ENCODE measurements at places on chromosomes 5 and 9.

DNA sequence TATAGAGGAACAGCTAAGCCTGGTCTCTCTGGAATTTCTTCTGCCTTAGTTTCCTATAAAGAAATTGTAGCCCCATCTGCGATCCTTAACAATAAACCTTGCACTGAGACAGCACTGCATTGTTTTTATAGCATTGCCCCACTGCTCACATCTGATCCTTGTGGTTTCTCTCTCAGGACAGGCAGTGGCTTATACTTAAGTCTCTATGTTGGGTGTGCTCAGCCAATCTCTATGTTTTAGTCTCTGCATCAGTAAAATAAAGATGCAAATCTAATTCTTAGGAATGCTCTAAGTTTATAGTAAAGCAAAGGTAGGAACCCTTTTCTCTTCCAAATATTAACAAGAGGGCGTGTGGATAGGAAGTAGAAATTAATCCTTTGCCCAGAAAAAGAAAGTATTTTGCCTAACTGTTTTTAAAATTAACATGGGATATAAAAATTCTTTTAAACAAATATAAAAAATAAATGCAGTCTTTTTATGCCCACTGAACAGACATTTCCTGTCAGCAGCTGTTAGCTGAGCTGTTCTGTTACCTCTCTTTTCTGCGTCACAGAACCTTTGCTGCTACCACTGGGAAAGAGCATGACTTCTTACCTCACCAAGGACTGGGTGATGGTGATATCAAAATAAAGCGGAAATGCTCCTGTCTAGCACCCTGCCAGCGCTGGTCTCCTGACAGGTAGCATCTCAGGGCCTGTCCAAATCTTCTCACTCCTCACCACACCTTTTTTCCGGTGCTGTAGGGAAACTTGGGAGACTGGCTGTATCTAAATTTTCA, 29.5 kb downstream of the MRPS27 start:
- no peak for DNase-seq

DNA sequence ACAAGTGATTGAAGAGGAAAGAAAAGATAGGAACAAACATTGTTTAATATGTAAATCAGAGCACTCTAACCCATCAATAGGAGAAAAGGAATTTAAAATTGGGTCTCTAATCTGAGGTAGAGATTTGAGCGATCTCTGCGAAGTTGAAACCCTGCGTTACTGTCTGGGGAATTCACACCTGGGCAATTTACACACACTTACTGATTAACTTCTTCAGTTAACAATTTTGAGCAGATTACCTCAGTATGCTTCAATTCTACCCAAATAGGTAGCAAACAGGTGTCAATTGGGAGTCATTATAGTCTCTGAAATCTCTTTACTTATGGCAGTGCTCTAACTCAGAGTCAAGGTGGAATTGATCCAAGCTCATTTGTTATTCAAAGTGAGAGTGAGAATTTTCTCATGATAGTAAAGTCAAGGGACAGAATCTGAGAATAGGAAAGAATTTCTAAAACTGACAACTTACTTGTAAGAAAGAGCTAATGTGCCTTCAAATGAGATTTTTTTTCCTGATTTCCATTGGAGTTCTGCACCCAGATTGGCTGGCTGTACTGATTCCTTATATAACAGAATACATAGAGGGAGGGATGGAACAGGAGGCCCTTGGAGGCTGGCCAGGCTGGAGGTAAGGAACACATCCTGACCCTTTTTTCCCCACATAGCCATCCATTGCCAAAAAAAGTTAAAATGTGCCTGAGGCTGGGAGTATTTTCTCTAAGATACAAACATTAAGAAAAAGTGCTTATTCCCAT, 27.1 kb upstream of the IFNA14 start:
- no peak for DNase-seq

DNA sequence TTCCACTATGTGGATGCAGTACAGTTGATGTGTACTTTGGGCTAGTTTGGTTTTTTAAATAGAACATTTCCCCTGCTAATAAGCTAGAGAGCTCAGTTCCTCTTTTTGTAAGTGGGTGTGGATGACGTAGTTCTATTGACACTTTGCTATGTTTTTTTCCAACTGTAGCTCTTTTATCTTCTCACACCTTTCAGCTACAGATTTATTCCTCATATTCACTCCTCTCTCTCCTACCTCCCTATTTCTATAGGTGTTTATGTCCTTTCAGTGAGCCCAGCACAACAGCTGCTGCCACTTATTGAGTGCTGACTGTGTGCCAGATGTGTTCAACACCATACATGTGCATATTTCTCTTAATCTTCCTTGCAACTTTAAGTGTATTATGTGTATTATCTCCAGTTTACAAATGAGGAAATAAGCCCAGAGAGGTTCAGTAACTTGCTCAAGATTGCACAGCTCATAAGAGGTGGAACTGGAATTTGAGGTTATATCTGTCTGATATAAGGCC, 215.7 kb downstream of the SEMA6A start:
- DNase-seq, result no peak

- no peak for DNase-seq
Measured at GRCh38 chr9:115393976-115394775, 276.2 kb upstream of the TNC start.

DNA sequence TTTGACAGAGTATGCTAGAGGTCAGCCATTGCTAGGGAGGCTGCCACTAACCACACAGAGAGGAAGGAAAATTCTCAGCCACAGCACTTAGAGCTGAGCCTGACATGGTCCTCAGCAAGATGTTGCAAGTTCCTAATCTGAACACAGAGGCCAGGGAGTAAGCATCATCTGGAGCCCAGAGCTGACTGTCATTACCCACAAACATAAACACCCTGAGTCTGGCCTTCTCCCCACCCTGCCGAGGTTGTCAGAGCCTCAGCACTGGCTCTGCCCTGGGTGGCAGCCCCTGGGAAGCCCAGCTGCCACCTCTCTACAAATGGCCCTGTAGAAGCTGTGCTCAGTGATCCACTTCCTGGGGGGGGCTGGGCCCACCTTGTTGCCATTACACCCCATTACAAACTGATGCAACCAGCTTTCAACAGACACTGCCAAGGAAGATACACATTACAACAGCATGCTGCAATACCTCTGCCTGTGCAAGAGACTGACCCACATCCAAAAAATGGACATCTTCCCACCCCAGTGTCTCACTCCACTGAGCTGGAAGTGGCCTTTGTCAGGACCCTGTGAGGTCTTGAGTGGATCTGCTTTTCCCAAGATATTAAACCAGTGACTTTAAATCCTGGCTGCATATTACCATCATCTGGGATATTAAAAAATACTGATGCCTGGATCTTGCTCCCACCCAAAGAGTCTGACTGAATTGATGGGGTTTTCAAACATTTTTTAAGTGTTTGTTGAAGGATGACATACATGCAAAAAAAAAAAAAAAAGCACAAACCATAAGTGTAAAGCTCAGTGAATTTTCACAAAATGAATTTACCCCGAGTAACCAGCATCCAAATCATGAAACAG, 33.0 kb downstream of the IRF1 start:
- DNase-seq, result no peak

DNA sequence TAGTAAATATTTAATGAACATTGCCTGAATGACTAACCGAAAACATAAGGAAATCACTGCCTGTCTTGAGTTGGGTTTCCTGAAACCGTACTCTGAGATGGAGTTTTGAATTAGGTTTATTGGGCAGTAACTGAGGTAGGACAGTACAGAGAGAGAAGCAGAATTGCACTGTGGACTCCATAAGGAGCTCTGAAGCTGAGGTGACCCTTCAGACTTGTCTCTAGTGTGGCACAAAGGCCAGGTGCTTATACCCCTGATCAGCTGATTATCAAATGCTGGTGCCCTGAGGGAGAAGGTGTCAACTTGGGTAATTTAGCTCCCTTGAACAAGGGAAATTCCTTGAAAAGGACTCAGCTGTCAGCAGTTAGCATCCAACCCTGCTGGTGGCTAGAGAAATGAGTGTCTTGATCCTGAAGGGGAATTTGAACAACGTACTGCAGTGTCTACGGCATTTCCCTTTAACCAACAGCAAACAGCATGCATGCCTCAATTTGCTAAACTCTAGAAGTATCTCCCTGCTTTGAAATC, 135.0 kb upstream of the SMARCA2 start:
- no peak for DNase-seq

- no peak for DNase-seq
Measured at GRCh38 chr5:119287547-119288111, 68.2 kb upstream of the TNFAIP8 start.

- no peak for DNase-seq
Measured at GRCh38 chr5:80119372-80119771, 84.2 kb downstream of the THBS4 start.

- peak; percentile 6 for DNase-seq
Measured at GRCh38 chr5:127229185-127229889, 61.3 kb upstream of the MEGF10 start.

- no peak for DNase-seq
Measured at GRCh38 chr9:129500863-129501770, 119.8 kb downstream of the C9orf50 start.

DNA sequence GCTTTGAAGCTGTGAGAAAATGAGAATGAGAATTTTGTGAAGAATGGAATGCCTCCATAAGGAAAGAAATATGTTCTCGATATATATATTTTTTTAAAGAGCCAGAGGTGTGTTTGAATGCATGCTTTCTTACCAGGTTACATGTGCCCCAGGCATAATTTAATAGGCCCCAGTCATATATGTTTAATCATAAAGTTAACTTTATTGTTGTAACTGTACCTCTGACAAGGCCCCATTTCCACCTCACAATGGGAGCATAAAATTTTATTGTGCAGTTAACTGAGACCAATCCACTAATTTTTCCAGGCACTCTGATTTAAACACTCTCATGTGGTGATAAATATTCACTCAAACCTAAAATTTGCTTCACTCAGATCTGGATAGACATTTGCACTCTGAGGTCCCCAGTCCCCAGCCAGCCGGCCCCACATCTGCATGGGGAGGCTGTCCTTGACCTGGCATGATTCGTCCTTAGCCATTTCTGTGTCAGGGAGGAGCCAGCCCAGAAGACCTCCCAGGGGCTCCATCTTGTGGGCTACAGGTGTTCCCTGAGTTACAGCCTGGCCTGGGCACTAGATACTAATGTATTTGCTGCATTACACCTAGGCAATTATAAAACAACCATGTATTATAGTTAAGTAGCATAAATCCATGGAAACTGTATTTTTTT, 245.8 kb downstream of the MTRR start:
- DNase-seq, result no peak

- no peak for DNase-seq
Measured at GRCh38 chr5:89388872-89389271, 505.9 kb upstream of the MEF2C start.

- no peak for DNase-seq
Measured at GRCh38 chr9:93112116-93112863, 16.3 kb downstream of the CARD19 start.

- no peak for DNase-seq
Measured at GRCh38 chr9:136740069-136740468, 2.7 kb downstream of the LCN10 start.

DNA sequence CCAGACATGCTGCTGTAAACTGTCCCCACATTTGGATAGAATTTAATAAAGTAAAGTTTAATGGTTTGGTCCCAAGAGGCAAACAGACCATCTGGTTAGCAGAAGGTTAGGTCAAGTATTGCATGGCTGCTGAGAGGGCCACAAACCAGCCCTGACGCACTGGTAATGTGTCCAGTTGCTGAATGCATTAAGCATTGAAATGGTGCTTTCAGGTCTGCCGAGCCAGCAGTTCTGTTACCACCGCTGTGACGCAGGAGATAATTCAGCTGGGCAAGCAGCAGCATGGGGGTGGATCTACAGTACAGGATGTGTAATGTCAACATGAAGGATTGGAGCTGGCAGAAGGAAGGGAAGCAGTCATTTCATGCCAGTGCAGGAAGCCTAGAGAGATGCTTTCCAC, 16.0 kb downstream of the ZNF462 start:
- no peak for DNase-seq

GRCh38 chr9:27118916-27119315, 9.9 kb downstream of the TEK start:
- no peak for DNase-seq

GRCh38 chr9:29199975-29200374, 1626.7 kb upstream of the C9orf72 start:
- no peak for DNase-seq

DNA sequence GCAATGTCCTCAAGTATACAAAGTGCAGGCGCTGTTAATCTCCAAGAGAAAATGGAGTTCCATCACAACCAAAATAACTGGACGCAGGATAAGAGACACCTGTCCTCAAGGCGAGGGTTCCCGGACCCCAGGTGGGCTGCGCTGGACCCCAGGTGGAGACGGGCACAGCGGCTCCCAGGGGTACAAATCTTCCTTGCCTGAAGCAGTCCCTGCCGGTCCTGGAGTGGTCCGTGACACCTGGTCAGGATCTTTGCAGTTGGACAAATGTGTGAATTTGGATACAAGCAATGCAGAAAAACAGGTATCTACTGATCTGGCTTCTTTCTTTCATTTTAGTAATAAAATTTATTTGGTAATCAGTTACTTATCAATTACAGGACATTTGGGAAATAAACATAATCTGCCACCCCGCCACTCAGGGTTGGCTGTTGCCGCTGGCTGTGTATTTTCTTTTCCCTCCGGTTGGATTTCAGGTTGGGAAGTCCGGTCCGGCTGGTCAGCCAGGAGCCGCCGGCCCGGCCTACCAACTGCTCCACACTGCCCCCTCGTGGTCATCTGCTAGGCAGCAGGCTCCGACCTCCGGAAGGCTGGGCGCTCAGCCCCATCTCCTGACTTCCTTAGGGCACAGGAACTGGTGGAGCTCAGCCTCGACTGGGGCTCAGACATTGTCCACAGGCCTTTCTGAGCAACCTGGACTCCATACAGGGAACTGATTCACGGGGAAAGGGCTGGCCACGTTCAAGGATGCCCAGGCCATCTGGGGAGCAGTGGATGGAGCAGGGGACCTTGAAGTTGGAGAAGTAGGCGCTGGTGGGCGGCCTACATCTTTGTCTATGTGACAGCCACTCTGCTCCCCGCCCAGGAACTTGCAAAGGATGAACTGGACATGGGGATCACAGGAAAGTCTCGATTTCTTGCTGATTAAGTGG, 43.4 kb downstream of the NXNL2 start:
- DNase-seq, result peak; percentile 50

DNA sequence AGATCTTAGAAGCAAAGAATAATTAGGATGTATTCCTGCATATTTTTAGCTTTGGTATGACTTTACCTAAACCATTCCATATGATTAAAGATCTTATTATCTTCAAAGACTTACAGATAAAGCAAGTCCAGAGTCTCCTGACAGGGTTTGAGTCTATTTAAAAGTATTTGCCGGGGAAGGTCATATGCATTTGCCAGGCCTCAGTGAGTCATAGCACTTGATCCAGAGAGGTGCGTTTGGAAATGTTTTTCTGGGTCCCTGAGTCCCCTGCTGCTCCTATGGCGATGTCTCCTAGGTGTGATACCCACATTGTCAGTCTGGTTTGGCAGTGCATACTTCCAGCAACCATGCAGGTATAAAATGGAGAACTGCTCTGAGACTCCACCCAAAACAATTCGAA, 217.0 kb downstream of the FBXL7 start:
- DNase-seq, result no peak

GRCh38 chr5:158406884-158407823, 548.2 kb upstream of the CLINT1 start:
- DNase-seq, result no peak

DNA sequence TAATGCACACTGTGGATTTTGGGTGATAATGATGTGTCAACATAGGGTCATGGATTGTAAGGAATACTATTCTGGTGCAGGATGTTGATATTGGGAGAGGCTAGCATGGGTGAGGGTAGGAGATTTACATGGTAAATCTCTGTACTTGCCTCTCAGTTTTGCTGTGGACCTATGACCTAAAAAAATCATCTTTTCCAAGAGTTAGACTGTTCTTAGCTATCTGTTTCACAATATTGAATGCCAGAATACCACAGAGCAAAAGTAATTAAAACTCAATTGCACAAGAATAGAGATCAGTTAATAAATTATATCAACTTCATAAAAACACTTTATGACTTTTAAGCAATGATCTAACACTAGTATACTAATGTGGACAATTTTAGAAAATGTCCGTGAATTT, 651.6 kb downstream of the HTR1A start:
- DNase-seq, result no peak
